Small intestine (tissue), 16 donors: ENCODE measurements at places on chromosomes 1 and 21. TPM values are rescaled to one million over a fixed set of nuclear protein-coding genes. Genes with fewer than 3 reads are reported as not detected.

IVL gene
- polyA plus RNA-seq, result not detected

SPATA21 gene
- polyA plus RNA-seq, result not detected

LCE1B gene
- polyA plus RNA-seq, result not detected

GREM2 gene
- 1.7 TPM for polyA plus RNA-seq

- no peak for DNase-seq
- no peak overlapping the region for H3K27ac ChIP-seq
- H3K36me3 ChIP-seq, result no peaks in the 10 kb centered on the region
- H3K27me3 ChIP-seq, result no peaks in the 10 kb centered on the region
Observed at GRCh38 chr1:173410133-173410793, 66.9 kb upstream of the PRDX6 start.
